ENCODE measurements at places on chromosomes 5 and 9.

DNA sequence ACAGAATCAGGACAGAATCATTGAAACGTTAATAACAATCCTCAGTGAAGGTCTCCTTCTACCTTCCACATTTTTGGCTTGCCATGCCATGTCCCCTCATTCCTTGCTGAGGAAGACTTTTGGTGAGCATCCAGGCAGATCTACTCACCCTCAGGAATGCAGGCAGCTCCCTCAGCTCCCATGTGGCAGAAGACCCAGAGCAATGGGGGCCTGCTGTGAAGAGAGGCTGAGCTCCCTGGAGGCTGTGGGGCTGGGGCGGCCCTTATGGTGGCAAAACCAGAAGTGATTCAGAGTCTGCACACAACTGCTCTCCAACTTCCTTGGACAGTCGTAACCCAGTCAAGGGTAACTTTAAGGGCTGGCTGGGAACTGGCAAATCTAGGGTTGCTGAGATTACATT lies 247.2 kb upstream of the EFNA5 start:
- no peak for DNase-seq

- no peak for DNase-seq
Measured at GRCh38 chr5:122145906-122146305, 16.6 kb downstream of the ZNF474 start.

DNA sequence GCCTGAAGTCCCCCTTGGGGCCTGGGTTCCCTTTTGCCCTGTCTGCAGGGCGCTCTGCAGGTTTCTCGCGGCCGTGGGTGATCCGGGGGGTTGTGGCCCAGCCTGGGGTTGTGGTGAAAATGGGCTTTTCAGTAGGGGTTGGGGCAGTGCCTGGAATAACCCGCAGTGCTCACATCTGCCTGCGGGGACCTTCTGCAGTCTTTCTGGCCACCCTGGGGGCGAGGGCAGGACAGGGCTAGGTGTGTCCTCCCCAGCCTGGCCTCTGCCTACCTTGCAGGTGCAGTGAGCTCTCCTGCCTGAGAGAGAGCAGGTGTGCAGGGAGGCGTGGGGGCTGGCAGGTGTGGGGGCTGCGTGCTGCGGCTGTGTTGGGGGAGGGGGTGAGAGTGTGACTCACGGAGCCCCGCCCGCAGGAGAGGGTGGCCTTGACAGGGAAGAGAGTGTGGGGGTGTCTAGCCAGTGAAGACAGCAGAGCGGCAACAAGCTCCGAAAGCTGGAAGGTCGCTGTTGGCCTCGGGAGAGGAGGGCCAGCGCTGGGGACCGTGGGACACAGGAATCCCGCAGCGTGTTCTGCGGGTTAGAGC lies 131.4 kb downstream of the MRPL36 start:
- DNase-seq: no peak

GRCh38 chr9:18185196-18185595 lies 288.8 kb upstream of the ADAMTSL1 start:
- DNase-seq: no peak

- DNase-seq: no peak
Measured at GRCh38 chr9:114057161-114057885, 20.8 kb downstream of the AMBP start.

- DNase-seq: no peak
Measured at GRCh38 chr5:84524491-84524890, 139.8 kb upstream of the EDIL3 start.
